ENCODE measurements at places on chromosomes 16 and 17.

DNA sequence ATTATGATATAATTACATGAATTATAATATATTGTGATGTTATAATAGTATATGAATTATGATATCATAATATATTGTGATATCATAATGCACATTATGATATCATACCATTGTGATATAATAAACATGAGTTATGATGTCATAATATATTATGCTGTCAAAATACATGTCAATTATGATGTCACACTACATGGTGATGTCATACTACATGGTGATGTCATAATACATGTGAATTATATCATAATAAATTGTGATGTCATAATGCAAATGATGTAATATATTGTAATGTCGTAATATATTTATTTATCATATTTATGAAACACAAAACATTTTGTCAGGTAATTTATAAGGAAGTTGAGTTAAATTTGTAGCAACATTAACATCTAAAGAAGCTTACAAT, 1950.1 kb downstream of the TP53TG3F start:
- DNase-seq: no peak

DNA sequence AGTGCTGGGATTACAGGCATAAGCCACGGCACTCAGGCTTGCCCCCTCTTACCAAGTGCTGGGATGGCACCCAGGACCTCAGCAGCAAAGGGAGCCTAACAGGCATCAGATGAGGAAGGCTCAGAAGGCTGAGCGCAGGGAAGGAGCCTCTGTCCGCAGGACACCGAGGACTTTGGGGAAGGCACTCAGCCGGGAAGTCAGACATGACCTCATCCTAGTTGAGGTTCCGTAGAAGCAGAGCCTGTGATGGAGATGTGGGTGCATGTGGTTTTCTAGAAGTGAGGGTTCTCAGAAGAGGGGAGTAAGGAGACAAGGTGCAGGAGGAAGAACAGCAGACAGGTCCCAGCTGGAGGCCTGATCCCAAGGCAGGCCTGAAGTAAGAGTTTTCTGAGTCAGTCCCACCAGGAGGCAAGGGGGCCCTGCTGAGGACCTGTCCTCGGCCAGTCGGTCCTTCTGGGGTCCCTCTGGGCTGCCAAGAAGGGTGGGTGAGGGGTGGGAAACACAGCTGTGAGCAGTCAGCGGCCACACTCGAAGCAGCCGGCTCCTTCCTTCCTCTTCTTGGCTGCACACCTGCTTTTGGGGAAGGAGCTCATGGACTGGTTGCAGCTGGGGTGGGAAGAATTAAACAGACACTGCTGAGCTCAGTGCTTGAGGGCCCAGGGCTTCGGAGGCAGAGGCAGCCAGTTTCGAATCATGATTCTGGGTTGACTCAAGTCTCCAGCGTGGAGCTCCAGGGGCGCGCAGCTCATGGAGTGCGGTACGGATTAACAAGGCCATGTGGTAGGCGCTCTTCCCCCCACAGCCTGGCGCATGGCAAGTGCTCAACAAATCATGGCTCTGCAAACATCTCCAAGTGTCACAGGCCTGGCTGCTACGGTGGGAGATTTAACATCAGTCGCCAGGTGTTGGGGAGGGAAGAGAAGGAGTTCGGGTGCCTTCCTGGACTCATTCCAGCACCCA, 38.9 kb upstream of the SNN start:
- no peak for DNase-seq

- DNase-seq: no peak
These were observed 12.4 kb downstream of the RNF40 start for GRCh38 chr16:30774367-30775130.

- DNase-seq: peak; percentile 47
These were observed 8.2 kb downstream of the ADCY7 start for GRCh38 chr16:50274326-50275097.

GRCh38 chr17:561116-561515, 153.5 kb downstream of the VPS53 start:
- DNase-seq: no peak

- no peak for DNase-seq
These were observed 61.5 kb downstream of the DHRS7C start for GRCh38 chr17:9729735-9730420.

- DNase-seq: no peak
These were observed 667.4 kb upstream of the SALL1 start for GRCh38 chr16:51818342-51818944.

DNA sequence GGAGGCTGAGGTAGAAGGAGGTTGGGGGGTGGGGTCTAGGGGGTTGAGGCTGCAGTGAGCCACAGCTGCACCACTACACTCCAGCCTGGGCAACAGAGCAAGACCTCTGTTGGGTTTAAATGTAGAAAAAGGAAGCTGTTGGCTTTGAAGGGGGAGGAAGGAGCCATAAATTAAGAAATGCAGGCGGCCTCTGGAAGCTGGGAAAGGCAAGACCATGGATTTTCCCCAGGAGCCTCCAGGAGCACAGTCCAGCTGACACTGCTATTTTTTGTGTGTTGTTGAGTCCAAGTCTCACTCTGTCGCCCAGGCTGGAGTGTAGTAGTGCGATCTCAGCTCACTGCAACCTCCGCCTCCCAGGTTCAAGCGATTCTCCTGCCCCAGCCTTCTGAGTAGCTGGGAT, 15.9 kb downstream of the LITAF start:
- no peak for DNase-seq

GRCh38 chr16:83554096-83554495, 253.7 kb upstream of the HSBP1 start:
- DNase-seq: no peak

DNA sequence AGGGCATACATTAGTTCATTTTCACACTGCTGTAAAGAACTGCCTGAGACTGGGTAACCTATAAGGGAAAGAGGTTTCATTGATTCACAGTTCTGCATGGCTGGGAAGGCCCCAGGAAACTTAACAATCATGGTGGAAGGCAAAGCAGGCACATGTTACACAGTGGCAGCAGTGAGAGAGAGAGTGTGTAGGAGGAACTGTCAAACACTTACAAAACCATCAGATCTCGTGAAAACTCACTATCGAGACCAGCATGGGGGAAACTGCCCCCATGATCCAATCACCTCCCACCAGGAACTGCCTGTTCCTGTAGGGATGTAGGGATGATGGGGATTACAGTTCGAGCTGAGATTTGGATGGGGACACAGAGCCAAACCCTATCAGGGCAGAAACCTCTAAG, 17.2 kb downstream of the NUBP1 start:
- no peak for DNase-seq

GRCh38 chr17:60583008-60583407, 17.0 kb upstream of the PPM1D start:
- no peak for DNase-seq

GRCh38 chr16:4261557-4262172, 11.2 kb downstream of the TFAP4 start:
- DNase-seq: no peak

DNA sequence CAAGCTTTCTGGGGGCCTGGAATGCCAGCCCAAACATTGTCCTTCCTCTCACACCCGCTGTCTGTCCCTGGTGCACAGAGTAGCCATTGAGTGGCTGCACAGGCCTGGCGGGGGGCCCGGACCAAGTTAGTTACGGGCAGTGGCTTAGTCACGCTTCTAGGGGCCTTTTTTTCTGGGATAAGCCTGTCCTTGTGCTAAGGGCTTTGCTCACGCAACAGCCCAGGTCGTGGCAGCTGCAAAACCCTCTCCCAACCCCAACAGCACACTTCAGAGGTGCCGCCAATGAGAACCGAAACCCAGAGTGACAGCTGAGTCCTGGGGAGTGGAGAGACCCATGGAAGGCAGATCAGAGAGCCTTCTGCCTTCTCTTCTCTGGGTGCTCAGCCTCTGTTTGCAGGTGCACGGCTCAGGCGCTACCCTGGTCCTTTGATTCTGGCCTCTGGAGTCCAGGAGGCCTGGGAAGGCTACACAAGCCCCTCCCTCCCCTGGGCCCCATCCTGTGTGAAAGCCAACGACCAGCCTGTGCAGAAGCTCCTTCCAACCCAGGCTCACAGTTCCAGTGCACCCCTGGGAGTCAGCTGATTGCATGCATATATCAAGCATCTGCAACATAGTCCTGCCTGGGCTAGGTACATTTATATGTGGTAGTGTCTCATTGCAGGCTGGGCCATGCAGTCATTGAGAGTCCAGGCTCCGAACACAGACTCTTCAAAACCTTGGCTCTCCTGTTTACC, 9.1 kb downstream of the WSCD1 start:
- DNase-seq: no peak

DNA sequence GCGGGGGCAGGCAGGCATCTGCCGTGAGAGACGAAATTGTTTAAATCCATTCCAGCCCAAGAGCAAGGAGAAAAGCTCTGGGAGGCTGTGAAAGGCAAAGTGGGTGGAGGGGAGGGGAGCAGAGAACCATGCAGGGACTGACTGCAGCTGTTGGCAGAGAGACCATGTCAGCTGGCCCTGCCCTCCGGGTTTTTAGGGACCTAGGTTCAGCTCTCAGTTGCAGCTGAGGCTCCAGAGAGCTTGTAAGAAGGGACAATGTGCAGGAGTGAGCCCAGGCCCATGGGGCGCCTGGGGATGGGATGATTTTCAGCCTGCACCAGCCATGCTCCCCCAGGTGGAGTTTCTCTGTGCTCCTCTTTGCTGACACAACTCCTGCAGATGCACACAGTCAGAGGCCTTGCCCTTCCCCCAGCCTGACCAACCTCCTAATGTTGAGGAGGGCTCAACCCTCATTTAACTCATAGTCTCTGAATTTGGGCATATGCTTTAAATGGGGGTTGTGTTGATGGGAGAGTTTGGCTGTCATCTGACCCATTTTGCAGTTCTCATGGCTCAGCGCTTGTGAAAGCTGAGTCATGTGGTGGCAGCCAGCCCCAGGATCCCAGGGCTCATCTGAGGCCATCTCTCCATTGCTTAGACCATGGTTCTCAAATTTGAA, 70.9 kb downstream of the PLXDC1 start:
- no peak for DNase-seq

DNA sequence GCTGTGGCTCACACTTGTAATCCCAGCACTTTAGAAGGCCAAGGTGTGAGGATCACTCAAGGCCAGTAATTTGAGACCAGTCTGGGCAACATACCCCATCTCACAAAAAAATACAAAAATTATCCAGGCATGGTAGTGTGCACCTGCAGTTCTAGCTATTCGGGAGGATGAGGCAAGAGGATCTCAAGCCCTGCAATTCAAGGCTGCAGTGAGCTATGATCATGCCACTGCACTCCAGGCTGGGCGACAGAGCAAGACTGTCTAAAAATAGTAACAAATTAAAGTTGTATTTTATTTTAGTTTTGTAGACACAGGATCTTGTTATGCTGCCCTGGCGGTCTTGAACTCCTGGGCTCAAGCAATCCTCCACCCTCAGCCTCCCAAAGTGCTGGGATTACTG, 18.2 kb downstream of the USP31 start:
- no peak for DNase-seq

DNA sequence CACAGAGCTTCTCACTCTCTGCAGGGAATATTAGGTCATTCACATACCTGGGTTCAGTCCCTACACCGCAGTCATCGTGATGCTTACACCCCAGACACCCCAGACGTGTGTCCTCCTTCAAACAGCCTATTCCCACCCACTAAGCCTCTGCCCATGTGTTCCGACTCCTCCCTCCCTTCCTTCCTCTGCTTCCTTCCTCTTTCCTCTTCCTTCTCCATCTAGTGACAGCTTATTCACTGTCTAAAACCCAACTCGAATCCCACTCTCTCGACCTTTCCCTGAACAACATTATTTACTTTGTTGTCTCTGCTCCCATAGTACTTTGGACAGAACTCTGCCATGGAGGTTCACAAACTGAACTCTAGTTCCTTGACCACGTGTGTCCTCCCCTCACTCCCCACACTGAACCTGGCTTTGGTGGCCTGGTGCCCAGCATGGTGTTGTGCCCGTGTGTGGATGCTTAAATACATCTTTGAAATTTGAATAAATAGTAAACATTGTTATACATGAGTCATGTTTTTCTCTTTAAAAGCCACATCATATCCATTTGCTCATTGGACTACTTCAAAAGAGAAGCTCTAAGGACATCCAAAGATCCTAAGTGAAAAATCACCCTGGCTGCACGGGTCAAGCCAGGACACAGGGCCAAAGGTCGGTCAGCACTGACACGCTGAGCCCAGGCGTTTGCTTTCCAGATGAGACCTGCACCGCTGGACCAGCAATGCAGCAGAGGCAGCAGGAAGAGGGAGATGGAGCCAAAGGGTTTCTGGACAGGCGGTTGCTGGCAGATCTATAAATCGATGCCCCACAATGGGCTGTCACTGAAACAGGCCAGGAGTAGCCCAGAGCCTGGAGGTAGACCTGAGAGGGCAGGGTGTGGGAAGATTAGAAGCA, 14.1 kb upstream of the G6PC1 start:
- DNase-seq: no peak

DNA sequence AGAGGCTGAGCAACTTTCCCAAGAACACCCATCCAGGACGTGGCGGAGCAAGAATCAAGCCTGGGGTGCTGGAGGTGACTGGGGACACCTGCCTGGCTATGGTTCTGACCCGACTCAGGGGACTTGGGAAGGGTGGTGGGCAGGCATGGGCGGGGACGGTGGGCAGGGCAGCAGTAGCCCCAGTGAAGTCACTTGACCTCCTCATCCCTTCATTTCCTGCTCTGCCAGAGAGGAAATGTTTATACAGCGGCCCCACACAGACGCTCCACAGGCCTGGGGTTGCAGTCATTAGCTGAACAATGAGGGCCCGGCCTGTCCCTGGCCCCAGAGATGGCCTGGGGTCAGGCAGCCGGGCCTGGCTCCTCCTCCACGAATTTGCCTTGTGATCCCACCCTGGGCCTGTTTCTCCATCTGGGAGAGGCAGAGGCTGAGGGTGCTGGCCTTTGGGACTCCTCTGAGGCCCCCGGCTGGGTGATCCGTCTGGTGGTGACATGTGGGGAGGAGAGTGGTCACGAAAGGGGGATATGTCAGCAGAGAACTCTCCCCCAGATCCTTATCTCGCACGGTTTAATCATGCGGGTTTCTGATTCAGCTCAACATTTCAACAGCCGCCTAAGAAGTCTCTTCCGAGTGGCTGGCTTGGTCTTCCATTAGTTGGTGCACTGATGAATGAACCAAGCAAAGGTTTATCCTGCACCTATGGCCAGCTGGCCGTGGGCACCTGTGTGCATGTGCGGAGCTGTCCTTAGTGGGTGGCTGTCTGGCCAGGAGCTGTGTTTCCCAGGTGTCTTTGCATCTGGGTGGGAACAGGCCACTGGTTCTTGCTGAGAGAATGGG, 175.9 kb downstream of the IRF8 start:
- no peak for DNase-seq

- no peak for DNase-seq
These were observed 27.3 kb downstream of the ACSF3 start for GRCh38 chr16:89120921-89121351.
